ENCODE measurements at places on chromosomes 16 and 17. TPM values are rescaled to one million over a fixed set of nuclear protein-coding genes. Genes with fewer than 3 reads are reported as not detected.

The PLEKHG4 gene
- 24.2 TPM for total RNA-seq

The CDH3 gene
- total RNA-seq, result not detected

The PRSS8 gene
- total RNA-seq, result not detected

The CCL17 gene
- total RNA-seq, result not detected

The ACSM2A gene
- not detected for total RNA-seq

The TELO2 gene
- 24.7 TPM for total RNA-seq

The SOX9 gene
- total RNA-seq, result 13.8 TPM

The KRTAP4-9 gene
- not detected for total RNA-seq

The FGF11 gene
- not detected for total RNA-seq

The ZNF785 gene
- 9.0 TPM for total RNA-seq

The KRTAP16-1 gene
- not detected for total RNA-seq

The PRSS21 gene
- not detected for total RNA-seq

The SMTNL2 gene
- not detected for total RNA-seq

The ADAD2 gene
- total RNA-seq, result not detected

The CASKIN1 gene
- total RNA-seq, result under 0.01 TPM

The DNAI2 gene
- total RNA-seq, result not detected

The SOST gene
- total RNA-seq, result not detected

The C16orf74 gene
- total RNA-seq, result 13.2 TPM

The TBC1D3K gene
- not detected for total RNA-seq

The SOX8 gene
- total RNA-seq, result 0.89 TPM

The SLC52A1 gene
- total RNA-seq, result not detected

The ATP1B2 gene
- total RNA-seq, result not detected

The KRTAP17-1 gene
- not detected for total RNA-seq

The SLC38A8 gene
- total RNA-seq, result not detected

The TNRC6C gene
- 2.3 TPM for total RNA-seq

The ZFPM1 gene
- total RNA-seq, result 0.25 TPM

The PNMT gene
- total RNA-seq, result not detected

The CCL8 gene
- total RNA-seq, result not detected

The SLFN12L gene
- 0.11 TPM for total RNA-seq

The PRR35 gene
- total RNA-seq, result not detected

The ASGR1 gene
- not detected for total RNA-seq

The IL17C gene
- not detected for total RNA-seq

The NME4 gene
- 128 TPM for total RNA-seq

The ZC3H7A gene
- 30.7 TPM for total RNA-seq

The KRTAP4-3 gene
- total RNA-seq, result not detected
